WERI-Rb-1 (cell line): ENCODE measurements at places on chromosomes 4 and X.

DNA sequence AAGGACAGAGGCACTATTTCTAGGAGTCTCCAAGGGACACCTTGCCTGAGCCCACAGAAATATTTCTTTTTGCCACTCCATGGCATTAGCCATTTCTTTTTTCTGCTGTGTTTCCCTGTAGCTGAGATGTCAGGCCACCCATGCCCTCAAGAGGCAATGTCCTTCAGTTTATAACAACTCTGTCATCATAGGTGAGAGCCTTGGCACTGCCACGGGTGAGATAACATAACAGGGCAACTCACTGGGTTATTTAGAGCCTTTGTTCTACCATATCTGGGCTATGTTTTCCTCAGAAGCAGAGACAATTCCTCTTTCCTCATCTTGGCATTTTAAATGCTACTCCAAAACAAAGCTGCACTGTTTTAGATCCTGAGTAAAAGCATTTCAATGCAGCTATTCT, 99.9 kb upstream of the MAOA start:
- DNase-seq = no peak

DNA sequence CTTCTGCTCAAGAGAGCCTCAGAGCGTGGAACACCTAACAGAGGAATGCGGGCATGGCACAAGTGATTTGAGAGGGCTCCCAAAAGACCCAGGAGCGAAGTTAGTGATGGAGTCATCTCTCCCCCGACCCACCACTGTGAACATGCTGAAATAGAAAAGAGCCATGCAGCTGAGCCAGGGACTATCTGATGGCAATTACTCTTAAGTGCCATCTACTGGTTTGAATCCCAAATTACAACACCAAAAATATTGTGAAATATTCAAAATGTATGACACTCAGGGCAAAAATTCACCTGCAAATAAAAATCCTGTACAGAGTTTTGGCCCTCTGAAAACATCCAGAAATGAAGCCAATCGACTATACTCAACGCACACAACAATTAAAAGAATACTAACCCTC, 2038.9 kb upstream of the ADGRL3 start:
- DNase-seq = no peak

DNA sequence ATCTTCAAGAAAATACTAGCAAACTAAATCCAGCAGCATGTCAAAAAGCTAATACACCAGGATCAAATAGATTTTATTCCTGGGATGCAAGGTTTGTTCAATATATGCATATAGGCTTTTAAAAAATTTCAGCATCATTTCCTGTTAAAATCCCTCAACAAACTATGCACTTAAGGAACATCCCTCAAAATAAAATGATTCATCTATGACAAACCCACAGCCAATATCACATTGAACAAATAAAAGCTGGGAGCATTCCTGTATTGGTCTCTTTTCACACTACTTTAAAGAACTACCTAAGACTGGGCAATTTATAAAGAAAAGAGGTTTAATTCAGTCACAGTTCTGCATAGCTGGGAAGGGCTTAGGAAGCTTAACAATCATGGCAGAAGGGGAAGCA, 726.7 kb downstream of the GRXCR1 start:
- no peak for DNase-seq

- no peak for DNase-seq
These were observed 515.0 kb upstream of the FAT1 start for GRCh38 chr4:187238646-187239045.

DNA sequence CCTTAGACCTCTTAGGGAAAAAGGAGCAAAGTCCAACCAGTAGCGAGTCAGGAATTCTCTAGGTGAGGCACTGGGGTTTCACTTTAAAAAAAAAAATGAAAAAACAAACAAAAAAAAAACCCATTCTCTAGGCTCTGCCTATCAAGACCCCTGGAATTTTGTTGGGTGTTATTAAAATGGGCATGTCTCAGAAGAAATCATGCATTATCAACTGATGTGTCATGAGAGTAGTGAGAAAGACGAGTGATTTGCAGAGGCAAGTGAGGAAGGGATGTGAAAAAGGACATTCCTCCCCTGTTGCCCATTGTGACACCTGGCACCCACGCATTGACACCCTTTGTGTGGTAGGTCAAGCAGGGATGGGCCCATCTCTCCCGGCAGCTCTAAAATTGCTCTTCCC, 78.9 kb downstream of the AASDH start:
- DNase-seq = no peak

- no peak for DNase-seq
These were observed 214.1 kb upstream of the ANXA3 start for GRCh38 chr4:78337244-78338020.

DNA sequence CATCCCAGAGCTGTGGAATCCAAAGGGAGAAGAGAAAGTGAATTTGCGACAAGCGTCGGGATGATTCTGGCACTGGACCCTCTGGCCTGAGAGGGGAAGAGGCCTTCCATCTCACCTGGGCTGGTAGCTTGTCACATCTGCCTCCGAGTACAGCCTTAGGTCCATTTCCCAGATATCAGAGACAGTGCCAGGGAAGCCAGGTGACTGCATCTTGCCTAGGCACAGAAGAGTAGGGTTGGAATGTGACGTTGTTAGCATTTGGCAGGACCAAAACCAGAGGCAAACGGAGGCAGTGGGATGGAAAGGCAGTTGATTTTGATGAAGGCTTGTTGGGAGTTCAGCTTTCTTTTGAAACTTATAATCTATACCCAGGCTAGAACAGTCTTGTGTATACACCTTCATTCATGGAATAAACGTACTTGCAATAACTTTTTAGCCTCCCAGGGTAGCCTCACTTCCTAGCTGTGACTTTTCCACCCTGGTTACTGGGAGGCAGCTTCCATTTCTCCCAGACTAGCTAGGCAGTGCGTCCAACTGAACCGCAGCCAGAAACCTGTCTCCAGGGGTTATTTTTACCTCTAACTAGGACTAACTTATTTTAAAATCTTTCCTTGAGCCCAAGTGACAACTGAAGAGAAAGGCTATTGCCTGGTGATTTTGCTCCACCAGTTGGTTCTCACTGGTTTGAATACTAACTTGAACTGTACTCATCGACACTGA, 5.9 kb downstream of the SOD3 start:
- DNase-seq = no peak

- DNase-seq = no peak
These were observed 74.9 kb downstream of the TMEM156 start for GRCh38 chr4:38957261-38957815.

- no peak for DNase-seq
These were observed 52.8 kb downstream of the LCORL start for GRCh38 chr4:17968721-17969120.

- DNase-seq = no peak
These were observed 411.3 kb downstream of the FAT4 start for GRCh38 chr4:125725957-125726525.

- peak; percentile 49 for DNase-seq
These were observed 195.4 kb upstream of the PGRMC2 start for GRCh38 chr4:128483041-128483440.

GRCh38 chr4:71334465-71334882, 4.3 kb upstream of the SLC4A4 start:
- DNase-seq = no peak

DNA sequence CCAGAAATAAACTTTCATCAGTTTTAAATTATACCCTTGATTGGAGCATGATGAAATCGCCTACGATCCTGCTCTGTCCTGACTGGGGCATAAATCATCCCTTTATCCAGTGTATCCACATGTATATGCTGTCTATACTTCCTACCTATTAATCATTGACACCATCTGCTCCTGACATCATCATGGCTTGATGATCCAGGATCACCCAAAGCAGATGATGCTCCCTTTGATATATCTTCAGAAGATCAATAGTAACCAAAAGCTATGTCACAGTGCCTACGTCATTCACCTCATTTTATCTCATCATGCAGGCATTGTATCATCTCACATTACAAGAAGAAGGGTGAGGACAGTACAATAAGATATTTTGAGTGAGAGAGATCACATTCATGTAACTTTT, 137.5 kb downstream of the COMMD8 start:
- no peak for DNase-seq

GRCh38 chr4:164876700-164877324, at the start of gene APELA:
TSS of gene APELA (plus strand) at chr4:164877178. CDS start at chr4:164877332, 154 bp downstream.
- DNase-seq = no peak

- peak; percentile 27 for DNase-seq
These were observed 23.7 kb upstream of the CASK start for GRCh38 chrX:41946989-41947612.

DNA sequence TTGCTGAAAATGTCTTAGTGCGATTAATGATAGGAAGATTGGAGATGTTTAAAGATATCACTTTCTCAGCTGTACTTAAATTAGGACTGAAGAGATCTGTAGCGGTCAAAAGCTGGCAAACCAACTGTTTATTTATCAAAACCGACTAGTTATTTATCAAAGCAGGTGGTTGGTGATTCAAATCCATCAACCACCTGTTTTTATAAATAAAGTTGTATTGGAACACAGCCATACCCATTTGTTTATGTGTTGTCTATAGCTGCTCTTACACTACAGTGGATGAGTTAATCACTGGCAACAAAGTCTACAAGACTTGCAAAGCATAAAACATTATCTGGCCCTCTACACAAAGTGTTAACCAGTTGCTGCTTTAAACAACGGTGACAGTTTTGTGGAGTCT, 76.8 kb downstream of the IL15 start:
- no peak for DNase-seq

DNA sequence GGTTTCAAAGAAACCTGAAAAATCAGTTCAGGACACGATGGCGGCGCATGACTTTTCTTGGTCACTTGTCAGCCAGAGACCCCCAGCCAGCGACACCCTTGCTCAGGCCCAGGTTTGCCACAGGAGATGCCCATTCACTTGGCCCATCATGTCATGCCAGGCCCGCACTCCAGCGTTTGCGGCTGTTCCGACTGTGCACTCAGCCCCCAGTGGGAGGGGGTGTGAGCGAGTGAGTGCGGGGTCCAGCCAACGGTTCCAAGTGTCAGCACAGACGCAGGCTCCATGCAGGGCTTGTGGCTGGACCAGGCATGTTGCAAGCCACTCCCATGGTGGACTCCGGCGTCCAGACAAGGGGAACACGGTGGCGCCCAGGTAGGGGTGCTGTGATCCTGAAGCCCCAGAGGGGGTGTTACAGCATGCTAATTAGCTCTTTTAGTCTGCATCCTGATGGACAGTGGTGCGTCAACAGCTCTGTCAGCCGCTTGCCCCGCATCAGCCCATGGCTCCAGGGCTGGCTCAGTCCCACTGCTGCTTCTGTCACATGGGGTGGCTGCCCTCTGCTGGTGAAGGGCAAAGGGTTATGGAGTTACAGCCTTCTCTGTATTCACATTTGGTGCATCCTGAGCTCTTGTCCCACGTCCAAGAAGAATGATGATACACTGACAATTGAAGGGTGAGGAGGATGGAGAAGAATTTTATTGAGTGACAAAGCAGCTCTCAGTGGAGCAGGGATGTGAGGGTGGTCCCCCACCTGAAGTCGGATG, 3.7 kb upstream of the MAEA start:
- peak; percentile 83 for DNase-seq

DNA sequence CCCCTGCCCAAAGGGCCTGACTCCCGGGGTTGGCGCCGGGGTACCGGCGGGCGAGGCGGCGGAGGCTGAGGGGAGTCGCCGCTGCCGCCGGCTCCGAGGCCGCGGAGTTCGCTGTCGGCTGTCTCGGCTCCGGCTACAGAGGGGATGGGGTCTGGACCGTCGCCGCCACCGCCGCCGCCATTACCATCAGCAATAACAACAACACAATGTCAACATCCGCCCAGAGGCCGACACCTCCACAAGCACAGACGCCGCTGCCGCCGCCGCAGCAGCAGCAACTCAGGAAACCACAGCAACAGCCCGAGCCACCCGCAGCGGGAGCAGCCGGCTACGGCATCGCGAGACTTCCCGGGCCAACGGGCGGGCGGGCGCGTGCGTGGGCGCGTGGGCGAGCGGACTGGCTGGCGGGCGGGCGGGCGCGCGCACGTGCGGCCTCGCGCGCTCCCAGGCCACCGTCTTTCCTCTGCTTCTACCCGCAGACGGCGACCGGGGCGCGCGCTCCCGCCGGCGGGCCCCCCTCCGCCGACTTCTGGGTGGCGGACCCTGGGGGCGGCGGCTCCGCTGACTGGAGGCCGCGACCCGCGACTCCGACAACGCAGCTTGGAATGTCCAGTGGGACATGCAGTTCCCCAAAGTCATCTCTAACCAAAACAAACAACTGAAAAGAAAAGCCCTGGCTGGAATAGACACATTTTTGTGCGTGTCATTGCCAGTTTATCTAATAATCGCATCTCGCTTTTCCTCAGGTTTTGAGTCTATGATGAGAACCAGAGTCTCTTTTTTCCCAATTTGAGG, at the start of gene CHIC2:
Gene CHIC2, minus strand, starts transcription at position 289 of the 795 bp plus-strand sequence. CDS start 305 bp downstream, outside the sequence.
- peak; percentile 94 for DNase-seq

DNA sequence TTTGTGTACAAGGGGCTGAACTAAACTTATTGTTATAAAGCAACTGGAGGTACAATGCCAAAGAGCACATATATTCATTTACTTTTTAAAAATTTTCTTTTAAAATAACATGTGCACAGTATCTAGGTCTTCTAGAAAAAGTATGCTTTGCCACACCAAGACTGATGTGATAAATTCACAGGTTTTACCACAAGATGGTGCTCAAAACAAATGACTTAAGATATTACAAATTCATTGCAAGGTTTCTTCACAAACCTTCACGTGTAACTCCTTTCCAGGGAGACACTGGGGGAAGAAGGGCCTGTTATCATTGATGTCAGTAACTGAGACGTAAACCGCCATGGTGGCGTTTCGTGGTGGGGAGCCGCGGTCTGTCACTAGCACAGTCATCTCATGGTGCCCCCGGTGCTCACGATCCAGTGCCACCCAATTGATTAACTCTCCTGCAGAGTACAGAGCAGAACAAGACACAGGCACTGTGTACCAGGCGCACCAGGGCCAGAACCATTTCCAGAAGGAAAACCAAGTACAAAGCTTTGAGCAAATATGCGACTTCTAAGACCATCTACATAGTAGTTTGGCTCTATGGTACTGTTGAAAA, 162.2 kb downstream of the DCHS2 start:
- DNase-seq = no peak

DNA sequence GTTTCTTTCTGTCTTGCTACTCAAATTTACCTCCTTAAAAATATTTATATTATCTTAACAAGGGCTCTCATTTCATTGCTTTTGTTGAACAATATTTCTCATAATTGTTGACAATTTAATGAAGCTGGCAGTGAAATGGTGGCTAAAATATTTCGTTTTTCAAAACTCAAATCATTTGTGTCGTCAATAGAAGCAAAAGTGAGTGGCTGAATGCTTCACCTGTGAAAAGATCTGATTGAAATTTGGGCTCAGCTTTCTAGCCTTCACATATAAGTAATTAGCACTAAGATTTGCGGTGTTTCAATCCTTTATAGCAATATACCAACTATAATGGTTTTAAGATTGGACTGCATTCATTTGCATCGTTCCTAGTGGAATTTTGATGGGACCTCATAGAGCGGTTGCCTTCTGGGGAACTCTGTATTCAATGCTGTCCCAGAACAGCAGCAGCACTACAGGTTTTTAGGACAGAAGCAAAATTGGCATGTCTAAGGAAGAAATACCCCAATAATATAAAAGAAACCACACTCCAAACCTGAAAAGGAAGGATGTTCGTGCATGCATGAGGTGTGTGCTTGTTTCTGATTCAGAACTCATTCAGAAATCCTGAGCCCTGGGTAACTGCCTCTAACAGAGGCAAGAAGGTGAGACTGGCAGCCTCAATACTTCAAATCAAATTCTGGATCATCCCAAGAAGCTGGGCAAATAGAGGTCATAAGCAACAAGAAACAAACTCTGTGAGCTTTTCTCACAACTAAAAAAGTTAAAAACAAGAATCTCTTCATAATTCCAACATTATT, 2.5 kb downstream of the CXCL1 start:
- no peak for DNase-seq

- DNase-seq = peak; percentile 42
These were observed 192.5 kb downstream of the ASMT start for GRCh38 chrX:1807301-1807731.
